ENCODE measurements at places on chromosomes 3 and 15.

GRCh38 chr3:108085370-108085769 is 5.5 kb downstream of the CD47 start:
- no peak for DNase-seq

- DNase-seq = no peak
Measured at GRCh38 chr3:143421556-143421955, 302.0 kb downstream of the CHST2 start.

GRCh38 chr3:51987568-51987967 is 4.2 kb downstream of the ACY1 start:
- no peak for DNase-seq

GRCh38 chr3:16474216-16474615 is 39.3 kb downstream of the RFTN1 start:
- peak; percentile 62 for DNase-seq

GRCh38 chr3:134808835-134809234 is 13.8 kb downstream of the EPHB1 start:
- no peak for DNase-seq

GRCh38 chr3:186975726-186976125 is 45.4 kb downstream of the ST6GAL1 start:
- no peak for DNase-seq

Data from fibroblast of skin of scalp (primary cell).